Occipital lobe (tissue), 3 donors: ENCODE measurements at places on chromosomes 12 and 14. TPM values are rescaled to one million over a fixed set of nuclear protein-coding genes. Genes with fewer than 3 reads are reported as not detected.

ACRBP gene
- 0.62 TPM for total RNA-seq

WIF1 gene
- 4.1 TPM for total RNA-seq

CIROP gene
- total RNA-seq, result not detected

HCAR2 gene
- total RNA-seq, result not detected

HELB gene
- total RNA-seq, result 9.0 TPM

TAS2R7 gene
- 1.1 TPM for total RNA-seq

ITGA7 gene
- total RNA-seq, result 6.2 TPM

ARG2 gene
- total RNA-seq, result 49.0 TPM

FAM181A gene
- 3.0 TPM for total RNA-seq
